ENCODE measurements at places on chromosomes 1 and 21.

GRCh38 chr1:245469006-245469405 is 314.2 kb downstream of the KIF26B start:
- no peak for DNase-seq

GRCh38 chr1:81337226-81337625 is 463.5 kb upstream of the ADGRL2 start:
- no peak for DNase-seq

DNA sequence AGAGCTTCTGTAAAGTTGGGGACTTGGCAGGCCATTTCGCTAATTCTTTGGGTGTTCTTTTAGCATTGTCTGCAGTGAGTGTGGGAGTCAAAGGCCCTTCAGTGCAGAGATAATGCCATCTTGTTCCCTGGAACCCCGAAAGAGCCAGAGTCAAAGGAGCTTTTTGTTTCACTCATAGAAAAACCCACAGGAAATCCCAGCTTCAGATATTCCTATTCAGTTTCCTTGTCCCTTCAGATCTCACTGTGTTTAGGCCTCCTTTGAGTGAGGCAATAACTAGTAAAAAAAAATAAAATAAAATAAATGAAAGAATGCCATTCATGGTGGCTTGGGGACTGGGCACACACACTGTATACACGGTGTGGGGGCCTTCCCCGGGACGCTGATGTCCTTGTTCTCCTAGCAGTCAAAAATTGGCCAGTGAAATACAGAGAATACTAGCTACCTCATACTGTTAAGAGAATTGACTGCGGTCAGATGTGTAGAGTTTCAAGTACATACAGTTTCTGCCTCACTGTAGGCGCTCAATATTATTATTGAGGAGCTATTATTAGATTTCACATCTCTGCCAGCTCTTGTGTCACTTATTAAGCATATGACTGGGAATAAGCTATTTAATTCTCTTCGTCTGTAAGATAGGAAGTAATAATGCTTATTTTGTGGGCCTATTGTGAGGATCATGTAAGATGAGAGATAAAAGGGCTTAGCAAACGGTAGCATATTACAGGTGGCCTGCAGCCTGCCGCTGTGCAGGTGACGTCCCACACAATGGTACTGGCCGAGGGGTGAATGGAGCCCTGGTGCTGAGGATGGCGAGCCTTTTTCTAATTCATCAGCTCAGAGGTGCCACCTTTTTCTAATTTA is 16.7 kb downstream of the DISC1 start:
- no peak for DNase-seq

DNA sequence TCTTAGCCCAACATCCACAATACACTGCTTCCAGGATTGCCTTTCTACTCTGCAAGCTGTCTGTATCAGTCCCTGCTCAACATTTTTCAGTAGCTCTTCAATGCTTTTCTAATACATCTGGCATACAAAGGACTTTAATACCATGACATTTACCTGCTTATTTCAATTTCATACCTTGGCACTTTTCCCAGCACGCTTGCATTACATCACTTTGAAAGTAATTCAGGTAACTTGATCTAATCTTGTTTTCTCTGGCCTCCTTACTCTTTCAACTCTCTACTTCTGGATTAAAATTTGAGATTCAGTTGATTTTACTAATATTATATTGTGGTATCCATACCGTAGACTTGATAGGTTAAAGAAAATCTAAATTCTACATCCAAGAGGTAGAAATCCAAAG is 103.0 kb downstream of the PTGS2 start:
- DNase-seq = no peak

- no peak for DNase-seq
Observed at GRCh38 chr1:94954263-94955220, 27.6 kb upstream of the CNN3 start.

DNA sequence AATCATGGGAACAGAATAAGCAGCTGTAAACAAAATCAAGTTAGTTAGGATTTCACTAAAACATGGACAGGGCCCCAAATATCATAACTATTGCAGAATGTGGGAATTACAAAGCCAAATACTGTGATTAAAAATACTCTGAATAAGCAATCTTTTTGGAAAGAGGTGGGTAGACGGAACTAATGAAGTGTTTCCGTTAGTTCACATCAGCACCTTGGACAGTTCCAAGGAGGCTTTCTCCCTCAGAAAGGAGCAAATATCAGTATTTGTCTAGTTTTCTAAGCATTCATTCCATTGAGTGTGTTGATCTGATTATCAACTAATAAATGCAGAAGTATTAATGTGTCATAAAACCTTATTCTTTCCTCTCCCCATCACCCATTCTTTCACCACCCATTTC is 97.4 kb downstream of the FAM78B start:
- DNase-seq = no peak

DNA sequence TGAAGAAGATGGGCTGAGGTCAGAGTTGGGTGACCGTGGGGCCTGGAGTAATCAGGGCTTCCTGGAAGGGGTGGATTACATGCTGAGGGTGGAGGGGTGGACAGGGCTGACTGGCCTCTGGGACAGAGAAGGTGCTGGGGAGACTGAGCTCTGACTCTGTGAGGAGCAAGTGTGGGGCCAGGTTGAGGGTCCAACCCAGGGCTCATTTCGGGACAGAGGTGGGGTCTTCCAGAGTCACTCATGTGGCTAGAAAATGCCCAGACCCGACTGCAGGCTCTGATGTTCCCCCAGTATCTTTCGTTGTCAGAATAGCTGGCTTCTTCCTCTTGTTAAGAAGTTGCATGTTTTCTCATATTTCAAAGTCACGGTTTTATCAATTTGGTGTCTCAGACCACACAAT is 311.8 kb downstream of the PTPRU start:
- no peak for DNase-seq

GRCh38 chr1:205630241-205630640 is 1.6 kb downstream of the ELK4 start:
- DNase-seq = no peak

GRCh38 chr1:104092698-104093097 is 343.0 kb downstream of the AMY1C start:
- no peak for DNase-seq

- no peak for DNase-seq
Observed at GRCh38 chr1:198873696-198874230, 234.9 kb downstream of the PTPRC start.

DNA sequence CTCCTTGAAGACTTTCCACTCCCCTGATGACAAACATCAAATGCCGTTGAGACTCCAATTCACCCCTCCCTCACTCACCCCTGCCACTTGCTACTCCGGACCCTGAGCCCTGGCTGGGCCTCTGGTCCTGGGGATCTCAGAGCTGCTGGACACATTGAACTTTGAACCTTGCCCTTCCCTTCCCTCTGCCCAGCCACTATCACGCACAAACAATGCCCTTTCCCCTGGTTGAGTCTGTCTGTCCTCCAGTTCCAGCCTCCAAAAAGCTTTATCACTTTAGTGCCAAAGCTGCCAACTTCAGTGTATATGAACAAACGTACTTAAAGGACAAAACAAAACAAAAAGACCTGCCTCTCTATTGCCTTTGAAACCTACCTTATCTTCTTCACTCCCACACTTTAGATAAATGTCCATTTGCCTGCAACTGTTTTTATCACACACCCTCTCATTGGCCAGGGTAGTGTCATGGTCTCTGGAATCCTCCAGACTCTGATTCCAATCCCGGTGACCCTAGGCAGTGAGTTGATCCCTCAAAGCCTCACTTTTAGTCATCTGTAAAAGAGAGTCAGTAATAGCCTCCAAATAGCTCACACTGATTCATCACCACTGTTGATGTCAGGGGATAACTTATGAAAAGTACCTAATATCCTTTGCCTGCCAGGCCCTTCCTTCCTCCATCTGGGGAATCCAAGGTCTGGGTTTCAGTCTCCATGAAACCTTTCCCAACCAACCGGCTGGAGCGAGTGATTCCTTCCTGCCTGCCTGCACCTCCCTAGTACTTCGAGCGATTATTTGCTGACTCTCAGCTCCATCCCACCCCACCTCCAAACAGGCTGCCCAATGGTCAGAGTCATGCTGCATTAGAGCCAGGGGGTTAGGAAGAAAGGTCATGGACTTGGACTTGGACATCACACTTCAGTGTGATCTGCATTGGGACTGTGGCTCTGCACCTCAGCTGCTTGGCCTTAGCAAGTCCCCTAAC is 15.9 kb upstream of the SPOCD1 start:
- no peak for DNase-seq

DNA sequence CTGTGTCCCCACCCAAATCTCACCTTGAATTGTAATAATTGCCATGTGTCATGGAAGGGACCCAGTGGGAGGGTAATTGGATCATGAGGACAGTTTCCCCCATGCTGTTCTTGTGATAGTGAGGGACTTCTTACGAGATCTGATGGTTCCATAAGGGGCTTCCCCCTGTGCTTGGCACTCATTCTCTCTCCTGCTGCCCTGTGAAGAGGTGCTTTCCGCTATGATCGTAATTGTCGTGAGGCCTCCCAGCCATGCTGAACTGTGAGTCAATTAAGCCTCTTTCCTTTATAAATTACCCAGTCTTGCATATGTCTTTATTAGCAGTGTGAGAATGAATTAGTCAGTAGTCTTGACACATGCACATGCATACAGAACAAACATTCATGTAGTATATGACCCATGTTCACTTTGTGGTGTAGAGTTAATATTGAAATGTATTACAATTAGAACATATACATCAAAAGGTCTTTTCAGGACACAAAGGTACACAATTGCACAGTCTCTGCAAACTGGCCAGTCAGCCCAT is 16.9 kb upstream of the IFI16 start:
- no peak for DNase-seq

GRCh38 chr1:91889717-91890459 is 3.9 kb upstream of the TGFBR3 start:
- DNase-seq = no peak

DNA sequence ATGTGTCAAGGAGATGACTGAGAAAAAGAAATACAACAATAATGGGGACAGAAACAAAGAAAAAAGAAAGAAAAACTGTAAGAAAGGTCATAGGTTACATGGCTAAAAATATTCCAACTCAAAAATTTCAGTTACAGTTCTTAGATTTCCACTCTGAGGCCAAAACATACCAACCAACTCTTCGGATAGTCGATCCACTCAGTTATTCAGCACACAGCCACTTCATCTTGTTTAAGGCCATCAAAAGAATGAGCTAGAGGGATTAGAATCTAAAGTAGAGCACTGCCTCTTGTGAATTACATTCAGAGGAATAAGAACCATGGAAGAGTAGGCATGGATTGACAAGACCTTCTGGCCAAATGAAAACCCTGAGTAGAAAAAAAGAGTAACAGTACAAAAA is 277.0 kb downstream of the MRPL39 start:
- DNase-seq = no peak

DNA sequence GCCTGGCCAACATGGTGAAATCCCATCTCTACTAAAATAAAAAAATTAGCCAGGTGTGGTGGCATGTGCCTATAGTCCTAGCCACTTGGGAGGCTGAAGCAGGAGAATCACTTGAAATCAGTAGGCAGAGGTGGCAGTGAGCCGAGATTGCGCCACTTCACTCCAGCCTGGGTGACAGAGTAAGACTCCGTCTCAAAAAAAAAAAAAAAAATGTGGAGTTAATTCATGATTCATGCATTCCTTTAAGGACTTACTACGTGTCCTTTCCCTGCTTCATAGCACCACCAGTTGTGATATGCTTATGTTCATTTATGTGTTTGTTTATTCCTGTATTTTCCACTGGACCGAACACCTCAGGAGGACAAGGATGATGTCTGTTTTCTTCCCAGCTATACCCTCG is 12.7 kb upstream of the PRELP start:
- DNase-seq = no peak

- peak; percentile 68 for DNase-seq
Observed at GRCh38 chr1:232367293-232367692, 262.6 kb downstream of the SIPA1L2 start.

GRCh38 chr1:165408518-165408917 is 36.4 kb downstream of the RXRG start:
- DNase-seq = no peak

- no peak for DNase-seq
Observed at GRCh38 chr1:154427173-154428139, 22.3 kb downstream of the IL6R start.

GRCh38 chr1:109316506-109316905 is 9.7 kb upstream of the MYBPHL start:
- DNase-seq = no peak

GRCh38 chr1:24409535-24409934 is 4.0 kb downstream of the STPG1 start:
- no peak for DNase-seq

GRCh38 chr1:110687250-110687649 is 12.5 kb upstream of the KCNA3 start:
- DNase-seq = no peak

DNA sequence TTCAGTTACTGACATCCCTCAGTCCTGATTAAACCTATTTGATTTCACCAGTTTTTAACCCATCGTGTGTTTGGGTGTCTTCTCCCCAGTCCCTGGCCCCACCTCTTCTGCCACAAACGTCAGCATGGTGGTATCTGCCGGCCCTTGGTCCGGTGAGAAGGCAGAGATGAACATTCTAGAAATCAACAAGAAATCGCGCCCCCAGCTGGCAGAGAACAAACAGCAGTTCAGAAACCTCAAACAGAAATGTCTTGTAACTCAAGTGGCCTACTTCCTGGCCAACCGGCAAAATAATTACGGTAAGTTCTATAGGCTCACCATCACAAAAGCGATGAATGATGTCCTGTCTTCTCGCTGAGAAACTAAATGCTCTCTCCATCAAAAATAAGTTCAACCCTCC is 28.7 kb downstream of the NBPF3 start:
- DNase-seq = no peak

DNA sequence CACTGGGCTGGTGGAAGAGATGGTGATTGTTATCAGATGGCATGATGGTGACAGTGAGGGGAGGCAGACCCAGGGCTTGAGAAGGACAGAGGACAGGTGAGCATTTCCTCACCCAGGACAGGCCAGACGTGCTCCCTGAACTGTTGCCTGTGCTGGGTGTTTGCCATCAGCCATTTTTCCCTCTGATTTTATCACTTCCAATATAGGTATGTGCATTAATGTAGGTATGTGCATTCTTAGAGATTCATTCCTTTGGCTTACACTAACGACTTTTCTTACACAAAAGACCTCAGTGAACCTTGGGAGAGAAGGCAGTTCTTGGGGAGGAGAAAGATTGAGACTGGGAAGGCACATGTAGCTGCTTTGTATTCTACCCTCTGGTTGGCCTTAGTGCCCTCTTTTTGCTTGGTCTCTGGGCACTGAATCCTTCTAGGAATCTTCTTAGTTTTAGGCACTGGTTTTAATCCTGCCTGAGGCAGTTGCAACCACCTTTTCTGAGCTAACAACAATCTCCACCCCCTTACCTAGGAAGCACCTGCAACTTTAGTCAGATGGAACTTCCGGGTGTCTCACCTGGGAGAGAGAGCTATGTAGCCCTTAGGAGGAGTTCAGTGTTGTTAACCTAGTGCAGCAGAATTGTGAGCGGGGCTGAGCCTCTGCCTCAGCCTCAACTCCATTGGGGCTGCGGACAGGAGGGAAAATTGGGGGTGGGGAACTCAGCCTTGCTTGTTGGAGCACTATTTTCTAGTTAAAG is 30.9 kb downstream of the C1orf116 start:
- no peak for DNase-seq

All from DMS79 treated with DMSO at 0.1 percent for 48 hours (cell line).